Testis (tissue), 5 donors: ENCODE measurements at places on chromosomes 3 and 15. TPM values are rescaled to one million over a fixed set of nuclear protein-coding genes. Genes with fewer than 3 reads are reported as not detected.

ISLR gene
- 73.7 TPM for polyA plus RNA-seq

MLF1 gene
- polyA plus RNA-seq: 549 TPM

GMPPB gene
- 16.8 TPM for polyA plus RNA-seq

ZBED2 gene
- 2.0 TPM for polyA plus RNA-seq

CHRNA3 gene
- 4.5 TPM for polyA plus RNA-seq

DHX36 gene
- polyA plus RNA-seq: 85.5 TPM

TM4SF18 gene
- polyA plus RNA-seq: 3.1 TPM

IGDCC3 gene
- polyA plus RNA-seq: 5.8 TPM

THSD4 gene
- 14.3 TPM for polyA plus RNA-seq

MESP1 gene
- 5.7 TPM for polyA plus RNA-seq

NR1I2 gene
- 0.57 TPM for polyA plus RNA-seq

PML gene
- polyA plus RNA-seq: 20.9 TPM

WNT7A gene
- polyA plus RNA-seq: 3.3 TPM

PAQR9 gene
- polyA plus RNA-seq: 20.7 TPM
